ENCODE measurements at places on chromosomes 12 and 14.

- DNase-seq = no peak
Measured at GRCh38 chr12:88553941-88554658, 26.2 kb downstream of the KITLG start.

- peak; percentile 8 for DNase-seq
Measured at GRCh38 chr14:74492776-74493342, at the start of gene NPC2. Gene NPC2, minus strand, starts transcription at chr14:74493305. Its CDS starts 31 bp downstream, at chr14:74493274.

DNA sequence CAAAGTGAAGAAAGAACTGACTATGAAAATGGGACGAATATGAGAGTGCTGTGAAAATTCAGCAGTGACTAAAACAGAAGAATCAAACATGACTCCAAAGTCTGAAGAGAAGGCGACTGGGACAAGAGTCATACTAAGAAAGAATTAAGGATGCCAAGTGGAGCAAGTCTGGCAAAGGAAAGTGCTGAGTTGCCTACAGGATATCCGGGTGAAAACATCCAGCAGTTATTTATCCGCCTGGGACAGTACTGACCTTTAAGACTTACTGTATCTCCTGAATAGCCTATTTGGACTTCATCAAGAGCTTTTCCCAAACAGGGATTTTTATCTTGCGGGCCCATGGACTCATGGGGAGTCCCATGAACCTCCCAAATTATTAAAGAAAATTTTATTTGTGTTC is 41.1 kb downstream of the KICS2 start:
- DNase-seq = no peak

- no peak for DNase-seq
Measured at GRCh38 chr12:91274916-91275315, 92.3 kb upstream of the DCN start.

DNA sequence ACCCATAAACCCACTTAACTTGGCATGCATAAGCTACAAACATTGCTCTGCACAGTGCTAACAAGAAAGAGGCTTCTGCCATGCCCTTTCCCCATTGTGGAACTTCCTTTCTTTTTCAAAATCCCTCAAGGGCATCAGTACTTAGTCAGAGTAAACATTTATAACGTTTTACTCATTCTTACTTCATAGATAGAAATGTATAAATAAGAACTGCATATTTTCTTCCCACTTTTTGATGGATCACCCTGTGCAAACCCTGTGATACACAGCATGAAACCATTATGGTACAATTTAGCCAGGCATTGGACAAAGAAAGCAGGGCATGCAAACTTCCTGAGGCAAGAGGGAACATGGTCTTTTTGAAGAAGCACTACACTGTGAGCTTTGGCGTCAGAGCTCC is 113.8 kb upstream of the FOXG1 start:
- DNase-seq = no peak

DNA sequence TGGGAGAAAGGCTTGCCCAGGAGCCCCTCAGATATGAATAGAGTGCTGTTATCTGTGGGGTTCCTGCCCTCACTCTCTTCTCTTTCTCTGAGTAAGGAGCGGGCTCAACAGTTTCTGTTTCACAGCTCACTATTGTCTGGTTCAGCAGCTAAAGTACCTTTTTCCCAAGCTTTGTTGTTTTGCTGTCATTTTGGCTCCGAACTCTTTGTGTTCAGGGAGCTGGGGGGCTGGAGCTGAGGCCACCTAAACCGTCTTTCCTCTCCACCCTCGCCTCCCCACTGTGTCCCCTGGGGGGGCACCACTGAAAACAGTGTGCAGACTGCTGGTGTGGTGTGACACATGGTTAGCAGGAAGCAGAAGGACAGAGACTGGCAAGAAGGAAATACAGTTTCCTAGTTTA is 51.4 kb downstream of the FBXW8 start:
- DNase-seq = no peak

GRCh38 chr14:65478596-65478995 is 66.1 kb downstream of the FUT8 start:
- DNase-seq = no peak

GRCh38 chr12:1171657-1172408 is 180.8 kb downstream of the ERC1 start:
- no peak for DNase-seq
